Pancreas (tissue), 10 donors: ENCODE measurements at places on chromosomes 12 and 14. TPM values are rescaled to one million over a fixed set of nuclear protein-coding genes. Genes with fewer than 3 reads are reported as not detected.

SDR9C7 gene
- total RNA-seq: not detected

MYF5 gene
- total RNA-seq: not detected

TMEM132D gene
- total RNA-seq: 0.98 TPM

DNA sequence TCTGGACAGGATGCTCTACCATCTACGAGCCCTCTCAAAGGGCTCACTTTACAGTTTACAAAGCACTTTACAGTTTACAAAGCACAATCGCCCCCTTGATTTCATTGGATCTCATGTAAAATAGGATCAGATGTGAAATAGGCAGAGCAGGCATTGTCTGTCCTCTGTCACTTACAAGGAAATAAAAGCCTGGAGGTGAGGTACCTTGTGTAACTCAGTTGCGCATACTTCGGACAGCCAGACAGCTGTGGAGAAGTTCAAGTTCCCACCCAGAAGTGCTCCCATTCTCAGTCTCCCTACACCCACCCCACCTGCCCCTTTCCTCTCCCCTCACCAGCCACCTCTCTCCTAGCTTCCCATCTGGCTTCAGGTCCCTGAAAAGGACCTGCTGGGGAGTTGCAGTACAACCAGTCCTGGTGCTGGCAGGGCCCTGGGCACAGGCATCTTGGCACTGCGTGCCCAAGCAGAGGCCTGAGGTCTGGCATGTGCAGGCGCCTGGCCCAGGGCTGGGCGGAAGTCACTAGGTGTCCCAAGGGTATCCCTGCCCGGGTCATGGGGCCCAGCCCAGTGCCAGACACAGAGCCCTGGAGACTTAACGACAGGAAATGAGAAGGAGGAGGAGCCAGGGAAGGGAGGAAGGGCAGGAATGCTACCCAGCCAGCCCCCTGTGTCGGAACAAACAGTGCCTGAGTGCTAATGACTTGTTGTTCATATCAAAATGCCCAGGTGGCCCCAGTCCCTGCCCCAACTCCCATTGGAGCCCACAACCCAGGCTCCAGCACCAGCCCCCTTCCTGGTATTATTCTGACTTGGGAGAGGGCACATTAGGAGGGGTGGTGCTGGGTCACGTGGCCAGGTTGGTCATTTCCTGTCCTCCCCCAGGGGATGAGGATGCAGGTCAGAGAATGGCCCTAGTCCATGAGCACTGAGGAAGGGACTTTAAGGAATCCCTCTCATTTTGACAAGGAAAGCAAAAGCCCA, 5.4 kb downstream of the RAPGEF3 start:
- DNase-seq: peak; percentile 76

CISTR gene
- total RNA-seq: not detected

GRCh38 chr14:98935921-98936320, 336.1 kb downstream of the BCL11B start:
- no peak for DNase-seq

GRCh38 chr14:93271111-93271510, 61.7 kb downstream of the BTBD7 start:
- no peak for DNase-seq

- DNase-seq: no peak
Measured at GRCh38 chr12:132847363-132848356, 19.0 kb upstream of the GOLGA3 start.

E2F7 gene
- 0.28 TPM for total RNA-seq

- DNase-seq: no peak
Measured at GRCh38 chr14:39071096-39071495, 31.9 kb downstream of the SEC23A start.

DNA sequence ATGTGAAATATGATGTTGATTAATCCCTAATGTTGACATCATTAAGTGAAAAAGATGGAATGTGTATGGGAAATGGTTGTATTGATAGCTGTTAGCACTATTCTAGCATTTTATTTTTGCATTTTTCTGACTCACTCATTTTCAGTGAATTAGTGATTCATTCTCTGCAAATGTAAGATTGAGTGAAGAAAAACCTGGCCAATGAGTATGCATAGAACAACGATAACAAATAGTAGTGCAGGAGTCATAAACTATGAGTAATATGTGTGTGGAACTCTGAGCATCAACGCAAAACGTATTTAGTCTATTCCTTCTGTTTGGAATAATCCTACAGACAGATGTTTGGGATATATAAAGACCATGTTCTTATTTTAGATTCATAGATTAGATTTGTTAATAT, 76.3 kb upstream of the RTL1 start:
- DNase-seq: no peak

DBX2 gene
- total RNA-seq: not detected

- no peak for DNase-seq
Measured at GRCh38 chr12:57483466-57483865, 3.8 kb upstream of the ARHGAP9 start.

- no peak for DNase-seq
Measured at GRCh38 chr14:32564596-32564995, 235.5 kb downstream of the AKAP6 start.

- DNase-seq: no peak
Measured at GRCh38 chr12:127383281-127383680, 883.7 kb upstream of the TMEM132C start.

SPRYD4 gene
- 2.0 TPM for total RNA-seq

CLEC4D gene
- not detected for total RNA-seq

DNA sequence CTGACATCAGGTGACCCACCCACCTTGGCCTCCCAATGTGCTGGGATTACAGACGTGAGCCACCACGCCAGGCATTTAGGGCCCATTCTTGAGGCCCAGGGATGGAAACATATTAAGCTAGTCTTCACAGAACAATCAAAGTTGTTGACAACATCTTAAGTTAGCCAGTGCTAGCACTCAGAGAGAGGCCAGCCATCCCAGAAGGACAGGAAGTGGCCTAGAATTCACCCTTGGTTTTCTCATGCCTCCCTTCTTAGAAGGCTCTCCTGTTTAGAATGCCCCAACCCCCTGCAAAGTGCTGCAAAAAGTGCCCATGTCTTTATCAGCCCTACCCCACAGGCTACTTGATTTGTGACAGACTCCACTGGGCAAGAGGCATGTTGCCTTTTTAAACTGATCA, 12.1 kb upstream of the OR6J1 start:
- DNase-seq: no peak

DNA sequence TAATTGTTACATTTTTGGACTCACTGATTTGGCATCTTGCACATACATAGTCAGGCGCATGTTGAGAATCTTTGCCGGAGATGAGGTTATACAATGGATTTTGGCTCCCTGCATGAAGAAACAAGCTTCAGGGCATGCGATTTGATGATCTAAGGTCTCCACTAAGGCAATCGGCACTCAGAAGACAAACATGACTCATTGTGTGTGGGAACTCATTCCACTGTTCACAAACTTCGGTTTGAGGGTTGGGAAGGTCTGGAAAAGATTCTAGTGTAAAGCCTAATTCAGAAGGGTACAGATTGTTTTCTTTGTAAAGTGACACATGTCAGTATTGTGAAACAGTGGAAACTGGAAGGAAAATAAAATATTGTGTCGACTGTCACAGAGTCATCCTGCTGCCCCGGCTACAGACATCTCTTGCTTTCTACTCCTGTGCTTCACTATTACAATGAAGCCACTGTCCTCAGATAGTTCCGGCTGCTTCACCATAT, 192.6 kb upstream of the HMGA2 start:
- no peak for DNase-seq

SINHCAF gene
- total RNA-seq: 39.9 TPM

MYF6 gene
- total RNA-seq: not detected

TEX52 gene
- not detected for total RNA-seq

DNA sequence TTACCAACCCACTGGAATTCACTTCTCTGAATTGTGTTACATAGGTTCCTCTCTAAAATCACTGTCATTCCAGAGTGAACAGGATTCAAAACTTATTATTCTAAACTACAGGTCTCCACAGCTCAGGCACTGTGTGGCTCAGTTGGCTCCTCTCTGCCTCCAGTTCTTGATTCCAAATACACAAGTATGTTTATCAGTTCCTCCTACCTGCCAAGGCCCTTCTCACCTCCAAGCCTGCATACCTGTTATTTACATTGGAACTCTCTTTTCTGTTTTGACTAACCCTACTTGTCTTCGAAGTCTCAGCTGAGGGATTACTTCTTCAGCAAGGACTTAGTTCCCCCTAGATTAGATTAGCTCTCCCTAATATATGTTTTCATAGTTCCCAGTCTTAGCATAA, 397.6 kb upstream of the TMTC1 start:
- no peak for DNase-seq

KRT82 gene
- not detected for total RNA-seq

DNA sequence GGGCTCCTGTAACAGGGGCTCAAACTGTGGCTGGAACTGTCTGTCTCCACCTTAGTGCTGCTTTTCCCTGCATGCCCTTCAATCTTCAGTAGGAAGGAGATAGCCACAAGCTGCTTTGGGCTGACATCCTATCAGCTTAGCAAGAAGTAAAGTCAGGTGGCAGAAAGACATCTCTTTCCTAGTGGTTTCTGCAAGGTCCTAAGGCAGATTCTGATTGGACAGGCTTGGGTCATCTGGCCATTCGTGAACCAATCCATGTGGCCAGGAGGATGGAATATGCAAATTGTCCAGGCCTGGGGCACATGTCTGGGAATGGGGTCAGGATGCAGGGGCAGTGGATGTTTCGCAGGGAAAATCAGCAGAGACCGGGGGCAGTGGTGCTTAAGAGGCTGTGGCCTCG, 5.2 kb downstream of the RITA1 start:
- no peak for DNase-seq

KRT77 gene
- total RNA-seq: not detected

- DNase-seq: no peak
Measured at GRCh38 chr14:105857220-105857825, 330.9 kb downstream of the TMEM121 start.

DNA sequence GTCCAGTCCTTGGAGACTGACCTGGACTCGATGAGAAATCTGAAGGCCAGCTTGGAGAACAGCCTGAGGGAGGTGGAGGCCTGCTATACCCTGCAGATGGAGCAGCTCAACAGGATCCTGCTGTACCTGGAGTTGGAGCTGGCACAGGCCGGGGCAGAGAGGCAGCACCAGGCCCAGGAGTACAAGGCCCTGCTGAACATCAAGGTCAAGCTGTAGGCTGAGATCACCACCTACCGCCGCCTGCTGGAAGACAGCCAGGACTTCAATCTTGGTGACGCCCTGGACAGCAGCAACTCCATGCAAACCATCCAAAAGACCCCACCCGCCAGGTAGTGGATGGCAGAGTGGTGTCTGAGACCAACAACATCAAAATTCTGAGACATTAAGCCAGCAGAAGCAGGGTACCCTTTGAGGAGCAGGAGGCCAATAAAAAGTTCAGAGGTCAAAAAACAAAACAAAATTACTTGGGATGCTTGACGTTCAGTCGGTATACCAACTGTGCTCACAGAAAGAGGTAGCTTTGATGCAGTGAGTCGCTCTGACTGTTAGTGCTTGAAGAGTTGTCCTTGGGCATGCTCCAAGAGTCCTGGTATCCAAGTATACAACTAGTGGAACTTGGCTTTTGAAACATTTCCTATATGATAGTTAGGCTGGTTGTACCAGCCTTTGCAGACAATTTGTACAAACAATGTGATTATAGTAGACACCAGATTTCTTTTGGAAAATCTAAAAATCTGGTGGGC, 4.8 kb downstream of the MED6 start:
- DNase-seq: peak; percentile 39

GLT8D2 gene
- 3.1 TPM for total RNA-seq

LIN7A gene
- 0.51 TPM for total RNA-seq

GRCh38 chr14:104599446-104599845, 5.1 kb downstream of the TMEM179 start:
- peak; percentile 21 for DNase-seq

ANKRD13A gene
- total RNA-seq: 17.3 TPM

- DNase-seq: no peak
Measured at GRCh38 chr14:38554026-38554425, 298.1 kb upstream of the CLEC14A start.

- no peak for DNase-seq
Measured at GRCh38 chr12:109961201-109961600, 35.0 kb downstream of the GIT2 start.
